Left lung (tissue), 14 donors: ENCODE measurements at places on chromosomes 6 and 20.

GRCh38 chr6:112331306-112331705 lies 15.8 kb upstream of the RFPL4B start:
- no peak for DNase-seq
- H3K27ac ChIP-seq, result no peak overlapping the region
- no peak overlapping the region for H3K4me3 ChIP-seq
- H3K4me1 ChIP-seq, result no peaks in the 10 kb centered on the region

DNA sequence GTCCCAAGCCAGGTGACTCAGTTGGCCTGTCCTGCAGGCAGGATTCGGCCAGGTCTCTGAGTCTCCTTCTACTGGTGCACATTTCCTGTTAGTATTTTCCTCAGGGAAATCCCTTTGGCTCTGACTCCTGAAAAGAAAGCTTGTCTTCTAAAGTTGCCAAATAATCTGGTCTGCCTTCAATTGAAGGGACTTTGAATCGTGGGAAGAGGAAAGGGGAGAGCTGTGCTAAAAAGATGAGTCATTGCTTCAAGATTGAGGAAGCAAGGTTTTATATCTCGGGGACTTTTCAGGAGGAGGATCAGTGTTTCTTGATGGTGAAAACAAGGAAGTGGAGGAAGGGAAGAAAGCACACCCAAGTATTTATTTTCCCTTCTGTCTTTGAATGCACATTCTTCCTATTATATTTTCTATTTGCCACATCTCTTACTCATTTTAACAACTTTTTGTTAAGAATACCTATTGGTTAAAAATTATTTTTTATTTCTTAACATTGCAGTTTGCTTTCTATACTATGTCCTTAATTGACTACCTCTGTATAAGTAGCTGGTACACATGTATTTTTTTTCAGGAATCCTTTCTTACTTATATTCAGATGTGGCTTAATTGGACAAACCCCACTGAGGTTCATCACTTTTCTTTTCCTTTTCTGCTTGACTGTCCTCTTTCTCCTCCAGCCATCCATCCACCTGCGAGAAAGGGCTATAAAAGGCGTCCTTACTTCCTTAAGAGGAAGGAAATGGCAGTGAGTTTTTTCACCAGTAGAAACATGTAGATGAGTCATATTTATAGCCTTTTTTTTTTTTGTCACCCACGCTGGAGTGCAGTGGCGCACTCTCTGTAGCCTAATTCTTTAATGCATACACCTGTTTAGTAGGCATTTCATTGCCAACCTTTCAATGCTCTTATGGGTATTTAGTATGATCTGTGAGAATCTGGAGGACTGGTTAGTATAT lies 15.0 kb upstream of the IFNGR1 start:
- peaks cover 30% of the 10 kb centered on the region for H3K4me1 ChIP-seq
- no peaks in the 10 kb centered on the region for H3K36me3 ChIP-seq
- no peaks in the 10 kb centered on the region for H3K27me3 ChIP-seq
- peak overlapping the region; percentile 90 for H3K27ac ChIP-seq
- no peak overlapping the region for H3K4me3 ChIP-seq

DNA sequence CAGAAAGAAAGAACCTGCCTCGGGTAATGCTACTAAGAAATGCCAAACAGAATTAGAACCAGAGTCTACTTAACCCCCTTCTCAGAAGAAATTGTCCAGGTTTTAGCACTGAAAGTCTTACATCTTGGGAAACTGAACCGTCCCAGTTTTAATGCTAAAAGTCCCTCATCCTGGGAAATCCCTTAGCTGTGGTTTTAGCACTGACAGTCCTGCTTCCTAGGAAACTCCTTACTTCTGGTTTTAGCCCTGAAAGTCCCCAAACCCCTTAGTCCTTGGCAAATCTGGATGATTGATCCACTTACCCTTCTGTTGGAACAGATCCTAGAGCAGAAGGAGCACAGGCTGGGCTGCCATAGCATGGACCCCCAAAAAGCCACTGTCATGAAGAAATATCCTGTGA lies 4.8 kb upstream of the TMEM14A start:
- H3K36me3 ChIP-seq, result no peaks in the 10 kb centered on the region
- H3K4me3 ChIP-seq, result no peak overlapping the region
- H3K27ac ChIP-seq, result no peak overlapping the region
- H3K4me1 ChIP-seq, result peaks cover 28% of the 10 kb centered on the region

DNA sequence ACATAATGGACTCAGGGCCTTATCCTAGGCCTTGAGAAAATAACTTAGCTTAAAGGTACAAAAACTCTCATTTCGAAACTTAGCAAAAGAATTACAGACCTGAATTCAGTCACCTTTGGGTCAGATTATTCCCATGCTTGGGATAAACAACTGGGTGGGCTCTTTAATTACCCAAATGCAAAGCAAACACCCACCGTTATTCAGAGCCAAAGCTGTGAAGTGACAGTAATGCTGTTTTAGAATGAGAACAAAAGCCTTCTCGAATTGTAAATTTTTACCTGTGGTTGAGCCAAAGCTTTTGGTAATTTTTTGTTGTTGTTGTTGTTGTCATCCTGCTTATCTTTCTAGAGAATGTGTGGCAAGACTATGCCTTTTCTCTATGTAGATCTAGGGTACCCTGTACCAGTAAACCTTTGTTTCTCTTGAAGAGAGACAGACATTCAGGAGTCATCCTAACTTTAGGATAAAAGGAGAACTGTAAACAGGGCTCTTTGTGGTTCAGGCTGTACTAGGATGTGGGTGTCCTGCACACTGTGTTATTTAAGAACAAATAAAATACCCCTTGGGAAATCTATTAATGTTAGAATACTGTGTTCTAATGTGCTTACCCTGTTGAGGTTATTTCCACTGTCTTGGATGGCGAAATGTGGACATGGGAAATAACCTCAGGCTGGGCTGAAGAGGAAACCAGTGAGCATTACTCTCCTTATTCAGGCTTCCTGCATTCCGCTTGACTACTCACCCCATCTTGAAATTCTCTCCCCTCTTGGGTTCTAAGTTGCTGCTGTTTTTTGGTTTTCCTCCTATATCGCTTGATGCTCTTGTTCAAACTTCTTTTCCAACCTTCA lies 480.7 kb downstream of the CD83 start:
- no peak overlapping the region for H3K27ac ChIP-seq
- no peaks in the 10 kb centered on the region for H3K4me1 ChIP-seq
- H3K27me3 ChIP-seq, result no peaks in the 10 kb centered on the region
- no peak overlapping the region for H3K4me3 ChIP-seq

GRCh38 chr6:90160013-90160412 lies 136.6 kb downstream of the BACH2 start:
- H3K4me3 ChIP-seq, result no peak overlapping the region
- DNase-seq, result no peak
- H3K27me3 ChIP-seq, result no peaks in the 10 kb centered on the region
- H3K36me3 ChIP-seq, result no peaks in the 10 kb centered on the region
- no peak overlapping the region for H3K27ac ChIP-seq

- H3K27me3 ChIP-seq, result no peaks in the 10 kb centered on the region
- H3K27ac ChIP-seq, result peak overlapping the region; percentile 97
- peak; percentile 45 for DNase-seq
- peak overlapping the region; percentile 100 for H3K4me3 ChIP-seq
Observed at GRCh38 chr6:159788753-159789376, 537 bp downstream of the TCP1 start.

DNA sequence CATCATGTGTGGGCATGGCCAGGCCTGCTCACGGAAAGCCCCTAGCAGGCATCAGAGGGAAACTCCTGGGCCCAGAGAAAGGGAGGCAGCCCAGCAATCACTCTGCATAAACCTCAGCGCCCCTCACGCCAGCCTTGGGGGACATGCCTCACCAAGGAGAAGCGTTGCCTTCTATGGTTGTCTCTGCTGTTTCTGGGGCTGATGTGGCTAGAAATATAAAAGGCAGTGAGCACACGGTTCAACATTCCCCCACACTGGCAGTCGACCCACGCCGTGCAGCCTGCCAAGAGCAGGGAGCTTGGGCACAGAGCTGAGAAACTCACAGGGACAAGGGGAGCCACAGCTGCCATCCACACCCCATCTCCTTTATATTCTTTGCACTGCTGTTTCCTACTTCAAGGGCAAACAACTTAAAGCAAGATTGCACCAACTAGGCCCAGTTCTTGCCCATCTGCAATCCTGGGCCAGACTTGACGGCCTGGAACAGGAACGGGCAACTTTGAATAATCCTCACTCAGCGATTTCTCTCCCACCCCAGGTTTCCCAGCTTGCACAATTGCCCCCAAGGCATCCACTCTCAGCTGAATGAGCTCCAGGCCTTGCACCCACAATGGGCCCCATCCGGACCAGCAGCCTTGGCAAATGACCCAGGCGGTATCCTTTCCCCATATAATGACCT lies 35.5 kb upstream of the FOXC1 start:
- H3K36me3 ChIP-seq, result no peaks in the 10 kb centered on the region
- DNase-seq, result no peak
- no peaks in the 10 kb centered on the region for H3K4me1 ChIP-seq
- no peak overlapping the region for H3K27ac ChIP-seq

GRCh38 chr6:100267721-100268123 lies 197.0 kb downstream of the SIM1 start:
- no peak overlapping the region for H3K27ac ChIP-seq
- H3K36me3 ChIP-seq, result no peaks in the 10 kb centered on the region
- H3K4me3 ChIP-seq, result no peak overlapping the region
- H3K4me1 ChIP-seq, result no peaks in the 10 kb centered on the region
- H3K27me3 ChIP-seq, result no peaks in the 10 kb centered on the region

DNA sequence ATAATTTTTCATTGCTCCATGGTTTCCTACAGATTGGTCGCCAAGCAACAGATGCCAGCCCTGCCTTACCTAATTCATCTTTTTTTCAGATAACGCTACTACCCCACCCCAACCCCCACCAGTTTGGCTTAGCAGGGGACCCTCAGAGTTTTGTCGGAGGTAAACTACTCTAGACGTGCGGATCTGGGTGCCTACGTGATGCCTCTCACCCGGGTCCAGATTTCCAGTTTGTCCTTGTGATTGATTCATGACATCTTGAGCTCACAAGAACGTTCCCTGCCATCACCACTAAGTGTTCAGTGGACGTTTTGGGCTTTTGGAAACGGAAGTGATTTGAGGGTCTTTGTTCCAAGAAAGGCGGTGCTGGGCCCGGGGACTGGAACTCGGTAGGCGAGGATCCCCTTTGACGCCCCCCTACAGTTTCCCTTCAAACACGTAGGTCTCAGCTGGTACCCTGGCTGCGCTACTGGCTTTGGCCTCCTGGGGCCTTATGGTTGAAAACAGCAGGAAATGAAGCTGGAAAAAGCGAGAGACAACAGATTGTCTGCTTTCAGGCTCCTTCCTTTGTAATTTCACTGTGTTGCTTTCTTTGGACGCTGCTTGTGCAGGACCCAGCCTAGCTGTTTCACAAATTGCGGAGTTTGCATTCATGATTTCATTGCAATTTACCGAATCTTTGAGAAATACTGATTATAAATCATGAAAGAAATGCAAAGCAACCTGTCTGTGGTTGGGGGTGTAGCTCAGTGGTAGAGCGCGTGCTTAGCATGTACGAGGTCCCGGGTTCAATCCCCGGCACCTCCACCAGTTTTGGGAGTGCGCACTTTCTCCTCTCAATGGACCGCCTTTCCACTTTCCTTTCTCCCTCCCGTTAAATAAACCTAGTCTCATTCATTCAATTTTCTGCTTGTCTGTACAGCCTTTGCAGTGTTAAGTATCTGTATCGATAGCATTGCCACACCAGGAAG lies 81.0 kb downstream of the GPX5 start:
- no peak overlapping the region for H3K27ac ChIP-seq
- no peaks in the 10 kb centered on the region for H3K36me3 ChIP-seq
- H3K27me3 ChIP-seq, result peaks cover 6% of the 10 kb centered on the region
- DNase-seq, result no peak
- no peaks in the 10 kb centered on the region for H3K4me1 ChIP-seq

DNA sequence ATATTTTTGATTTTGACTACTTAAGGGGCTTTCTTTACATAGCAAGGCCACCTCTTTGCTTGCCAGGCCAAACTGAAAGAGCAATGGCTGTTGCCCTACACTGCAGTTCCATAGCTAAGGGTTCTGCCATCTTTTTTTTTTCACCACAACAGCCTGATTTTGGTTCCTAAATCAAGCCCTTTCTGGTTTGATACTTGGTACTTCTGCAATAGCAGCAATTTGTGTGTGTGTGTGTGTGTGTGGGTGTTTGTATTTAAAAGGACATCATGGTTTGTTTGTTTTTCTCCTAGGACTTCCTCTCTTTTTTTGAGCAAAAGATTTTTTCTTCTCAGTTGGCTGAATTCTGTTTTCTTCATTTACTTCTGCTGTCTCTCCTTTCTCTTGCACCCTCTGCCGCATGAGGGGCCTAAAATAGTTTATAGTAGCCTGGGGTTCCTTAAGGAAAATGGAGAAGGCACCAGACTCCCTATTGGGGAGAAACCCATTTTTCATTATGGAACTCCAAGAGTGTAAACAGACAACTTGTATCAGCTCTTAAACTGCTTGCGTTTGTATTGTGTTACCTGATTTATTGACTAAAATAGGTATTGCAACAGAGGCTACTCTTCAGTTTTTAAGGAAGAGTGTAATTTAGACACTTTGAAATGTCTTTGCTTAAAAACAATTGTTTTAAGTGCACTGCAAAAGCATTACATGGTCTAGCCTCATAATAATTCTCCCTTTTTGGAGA lies 12.2 kb upstream of the GCLC start:
- H3K4me1 ChIP-seq, result no peaks in the 10 kb centered on the region
- H3K27me3 ChIP-seq, result no peaks in the 10 kb centered on the region
- H3K4me3 ChIP-seq, result no peak overlapping the region
- no peaks in the 10 kb centered on the region for H3K36me3 ChIP-seq

- no peak for DNase-seq
- H3K4me3 ChIP-seq, result no peak overlapping the region
- H3K27ac ChIP-seq, result no peak overlapping the region
- H3K36me3 ChIP-seq, result no peaks in the 10 kb centered on the region
- no peaks in the 10 kb centered on the region for H3K27me3 ChIP-seq
- no peaks in the 10 kb centered on the region for H3K4me1 ChIP-seq
Observed at GRCh38 chr6:157832250-157832967, 9.4 kb downstream of the SNX9 start.

DNA sequence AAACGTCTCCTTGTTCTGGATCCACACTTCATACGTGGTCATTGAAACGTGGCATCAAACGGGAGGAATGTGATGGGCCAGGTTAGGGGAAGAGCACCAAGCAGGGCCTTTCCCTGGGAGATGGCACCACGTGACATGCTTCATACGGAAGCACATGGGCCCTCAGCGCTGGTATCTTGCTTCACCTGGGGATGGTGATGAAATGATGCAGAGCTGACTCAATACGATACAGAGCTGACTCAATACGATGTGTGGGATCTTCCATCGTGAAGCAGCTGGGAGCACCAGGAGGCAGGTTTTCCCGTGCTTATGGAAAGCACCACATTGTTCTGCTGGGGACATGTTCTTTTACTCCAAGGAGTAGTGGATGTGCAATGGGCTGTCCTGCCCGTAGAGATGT lies 22.5 kb upstream of the TAGAP start:
- H3K4me3 ChIP-seq, result no peak overlapping the region
- no peak for DNase-seq
- H3K27ac ChIP-seq, result no peak overlapping the region
- H3K4me1 ChIP-seq, result peaks cover 29% of the 10 kb centered on the region
- peaks cover 11% of the 10 kb centered on the region for H3K27me3 ChIP-seq

DNA sequence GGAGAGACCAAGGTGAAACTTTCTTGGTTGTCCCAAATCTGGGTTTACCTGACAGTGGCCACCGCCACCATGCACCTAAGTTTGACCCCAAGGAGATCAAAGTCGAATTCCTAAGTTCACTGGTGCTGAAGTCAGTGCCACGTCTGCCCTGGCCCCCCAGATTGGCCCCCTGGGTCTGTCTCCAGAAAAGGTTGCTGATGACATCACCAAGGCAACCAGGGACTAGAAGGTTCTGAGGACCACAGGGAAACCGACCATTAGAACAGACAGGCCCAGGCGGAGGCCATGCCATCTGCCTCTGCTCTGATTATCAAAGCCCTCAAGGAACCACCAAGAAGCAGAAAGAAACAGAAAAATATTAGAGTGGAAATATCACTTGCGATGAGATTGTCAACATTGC lies 91.2 kb downstream of the DLL1 start:
- no peaks in the 10 kb centered on the region for H3K27me3 ChIP-seq
- no peak overlapping the region for H3K4me3 ChIP-seq
- H3K36me3 ChIP-seq, result no peaks in the 10 kb centered on the region
